ENCODE measurements at places on chromosomes 13 and 19.

GRCh38 chr13:48858122-48858902 lies 117.4 kb upstream of the FNDC3A start:
- DNase-seq = no peak

DNA sequence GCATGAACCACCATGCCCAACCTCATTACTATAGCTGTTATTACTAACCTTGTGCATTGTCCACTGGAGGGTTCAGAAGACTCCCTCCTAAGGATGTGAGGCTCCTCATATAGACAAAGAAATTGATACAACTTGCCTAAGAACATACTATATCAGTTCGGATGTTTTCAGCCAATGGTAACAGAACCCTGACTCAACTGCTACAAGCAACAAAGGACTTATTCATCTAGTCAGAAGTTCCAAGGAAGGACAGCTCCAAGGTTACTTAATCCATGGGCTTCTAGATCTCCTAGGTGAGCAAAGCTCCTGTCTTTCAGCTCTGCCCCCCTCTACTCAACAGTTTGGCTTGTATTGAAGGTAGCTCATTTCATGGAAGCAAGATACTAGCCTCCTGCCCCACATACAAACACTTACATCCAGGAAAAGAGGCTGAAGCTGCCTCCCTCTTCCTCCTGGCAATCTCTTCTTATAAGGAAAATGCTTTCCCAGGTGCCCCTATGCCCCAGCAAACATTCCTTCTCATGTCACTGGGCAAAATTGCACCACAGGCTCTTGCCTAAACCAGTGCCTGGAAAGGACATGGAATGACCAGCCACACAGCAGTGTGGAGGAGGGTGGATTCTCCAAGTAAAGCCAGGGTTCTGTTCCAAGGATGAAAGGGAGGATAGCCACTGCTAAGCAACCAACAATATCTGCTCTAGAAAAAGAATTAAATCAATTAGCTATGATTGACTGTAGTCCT lies 497.8 kb downstream of the FOXO1 start:
- no peak for DNase-seq

DNA sequence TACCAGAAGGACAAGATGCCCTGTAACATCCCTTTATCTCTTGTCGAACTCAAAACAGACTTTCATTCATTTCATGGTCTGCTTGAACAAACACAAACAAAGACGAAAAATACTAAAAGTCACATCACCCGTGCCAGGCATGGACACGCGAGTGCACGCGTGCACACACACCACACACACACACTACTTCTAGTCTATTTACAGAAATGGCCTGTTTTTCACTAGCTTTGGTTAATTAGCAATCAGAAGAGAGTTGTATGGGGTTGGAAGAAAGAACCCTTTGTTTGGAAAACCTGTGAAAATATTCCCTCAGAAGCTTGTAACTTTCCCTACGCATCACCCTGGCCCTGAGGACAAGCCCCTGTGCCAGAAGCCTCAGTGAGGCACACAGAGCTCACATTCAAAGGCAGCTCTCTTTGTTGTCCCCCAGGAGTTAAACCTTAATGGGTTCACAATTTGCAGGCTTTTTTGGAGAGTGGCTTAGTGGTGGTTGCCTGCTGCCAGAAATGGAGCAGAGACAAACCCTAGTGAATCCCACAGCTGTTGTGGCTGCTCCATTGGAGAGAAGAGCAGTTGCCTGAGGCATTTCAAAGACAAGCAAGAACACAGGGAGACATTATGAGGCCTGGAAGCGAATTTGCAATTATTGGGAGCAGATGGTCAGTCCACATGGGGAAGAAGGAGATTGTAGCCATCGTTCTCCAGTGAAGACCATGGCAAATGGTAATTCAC lies 55.9 kb downstream of the STARD13 start:
- DNase-seq = no peak

GRCh38 chr19:15264061-15264932 lies 32.0 kb upstream of the EPHX3 start:
- peak; percentile 76 for DNase-seq

GRCh38 chr13:111380431-111380830 lies 60.0 kb downstream of the TEX29 start:
- no peak for DNase-seq

GRCh38 chr19:14473978-14474578 lies 1.1 kb downstream of the PTGER1 start:
- DNase-seq = no peak

- DNase-seq = no peak
Measured at GRCh38 chr19:19651076-19651475, 7.6 kb upstream of the GMIP start.
